ENCODE measurements at places on chromosomes 2 and 18.

GRCh38 chr2:37388074-37388473 lies 43.6 kb downstream of the QPCT start:
- DNase-seq, result no peak

- no peak for DNase-seq
Observed at GRCh38 chr2:225010804-225011203, 31.5 kb downstream of the DOCK10 start.

- DNase-seq, result no peak
Observed at GRCh38 chr2:138090330-138090729, 126.1 kb downstream of the HNMT start.

- no peak for DNase-seq
Observed at GRCh38 chr2:109507217-109507616, 106.5 kb downstream of the SEPTIN10 start.

GRCh38 chr18:51196118-51196810 lies 1.2 kb downstream of the MEX3C start:
- DNase-seq, result peak; percentile 50

DNA sequence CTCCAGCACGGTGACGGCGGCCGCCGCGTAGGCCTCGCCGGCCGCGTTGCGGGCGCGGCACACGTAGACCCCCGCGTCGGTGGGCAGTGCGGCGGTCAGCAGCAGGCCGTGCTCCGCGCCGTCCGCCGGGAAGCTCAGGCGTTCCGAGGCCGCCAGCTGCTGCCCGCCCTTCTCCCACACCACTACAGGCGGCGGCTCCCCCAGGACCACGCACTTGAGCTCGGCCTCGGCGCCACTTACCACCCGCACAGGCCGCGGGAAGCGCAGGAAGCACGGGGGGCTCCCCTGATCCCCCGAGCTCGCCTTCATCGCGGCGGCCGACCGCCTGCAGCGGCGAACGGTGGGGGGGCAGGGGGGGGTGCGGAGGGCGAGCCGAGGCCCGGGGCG lies 422 bp downstream of the OBSL1 start:
- DNase-seq, result no peak

GRCh38 chr18:69257861-69258458 lies 142.7 kb upstream of the DOK6 start:
- no peak for DNase-seq

DNA sequence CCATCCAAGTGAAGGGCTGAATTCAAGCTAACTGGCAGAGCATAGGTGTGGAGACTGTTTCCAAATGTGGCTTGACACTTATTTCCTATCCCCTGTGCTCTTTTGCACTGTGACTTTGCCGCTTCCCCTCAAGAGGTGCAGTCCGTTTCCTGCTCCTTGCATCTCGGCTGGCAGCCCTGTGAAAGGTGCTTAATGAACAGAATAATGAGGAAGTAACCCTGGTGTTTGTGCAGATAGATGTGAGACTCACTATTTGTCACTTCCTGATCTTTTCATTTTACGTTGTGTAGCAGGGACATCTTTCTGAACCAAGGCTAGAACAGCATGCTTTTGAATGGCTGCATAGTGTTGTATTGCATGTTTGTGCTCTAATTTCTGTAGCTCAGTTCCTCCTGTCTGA lies 60.8 kb downstream of the CEP192 start:
- no peak for DNase-seq

DNA sequence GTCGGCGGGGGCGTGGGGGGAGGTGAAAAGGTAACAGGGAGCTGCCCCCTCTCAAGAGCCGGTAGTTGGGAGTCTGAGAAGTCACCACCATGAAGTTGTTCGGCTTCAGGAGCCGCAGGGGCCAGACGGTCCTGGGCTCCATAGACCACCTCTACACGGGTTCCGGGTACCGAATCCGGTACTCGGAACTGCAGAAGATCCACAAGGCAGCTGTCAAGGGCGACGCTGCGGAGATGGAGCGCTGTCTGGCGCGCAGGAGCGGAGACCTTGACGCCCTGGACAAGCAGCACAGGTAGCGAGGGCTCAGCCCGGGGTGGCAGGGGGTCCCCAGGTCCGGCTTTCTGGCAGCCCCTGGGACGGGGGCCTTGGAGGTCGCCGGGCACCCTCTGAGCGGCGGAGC lies 47.1 kb upstream of the ZNF519 start:
- DNase-seq, result no peak

- no peak for DNase-seq
Observed at GRCh38 chr2:149994057-149994728, 406.6 kb upstream of the MMADHC start.

DNA sequence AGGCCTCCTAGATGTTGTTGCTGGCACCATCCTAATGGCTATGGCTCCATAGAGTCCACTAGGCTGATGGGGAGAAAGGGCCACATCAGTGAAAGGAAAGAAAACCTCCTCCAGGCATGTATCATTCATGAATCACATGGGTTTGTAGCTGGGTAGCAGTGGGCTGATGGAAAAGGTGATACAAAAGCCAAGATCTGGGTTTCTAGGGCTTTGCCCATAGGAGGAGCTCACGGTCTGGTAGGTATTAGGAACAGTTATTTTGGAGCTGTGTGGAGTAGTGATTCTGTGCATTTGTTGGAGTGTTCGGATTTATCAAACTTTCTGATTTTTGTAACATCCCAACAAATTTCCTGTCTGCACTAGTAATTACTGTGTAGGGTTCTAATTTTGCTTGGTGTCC lies 259.2 kb downstream of the SLC4A3 start:
- DNase-seq, result no peak

GRCh38 chr2:126866451-126866850 lies 32.2 kb upstream of the TEX51 start:
- no peak for DNase-seq

DNA sequence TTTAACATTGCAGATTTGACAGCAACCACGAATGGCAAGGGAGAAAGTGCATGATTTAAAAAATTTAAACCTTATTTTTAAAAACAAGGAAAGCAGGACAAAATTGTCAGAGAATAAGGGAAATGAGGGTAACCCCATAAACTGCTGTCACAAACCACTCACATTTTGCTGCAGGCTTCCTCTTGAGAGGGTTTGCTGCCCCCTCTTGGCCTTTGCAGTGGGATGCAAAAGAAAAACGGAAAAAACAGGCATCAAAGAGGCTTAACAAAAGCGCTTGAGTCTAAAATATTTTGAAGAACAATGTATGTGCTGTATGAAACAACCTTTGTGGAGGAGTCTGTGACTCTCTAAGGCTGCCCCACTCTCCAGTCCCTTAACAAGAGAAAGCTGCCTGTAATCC lies 91.6 kb downstream of the TMX3 start:
- no peak for DNase-seq

DNA sequence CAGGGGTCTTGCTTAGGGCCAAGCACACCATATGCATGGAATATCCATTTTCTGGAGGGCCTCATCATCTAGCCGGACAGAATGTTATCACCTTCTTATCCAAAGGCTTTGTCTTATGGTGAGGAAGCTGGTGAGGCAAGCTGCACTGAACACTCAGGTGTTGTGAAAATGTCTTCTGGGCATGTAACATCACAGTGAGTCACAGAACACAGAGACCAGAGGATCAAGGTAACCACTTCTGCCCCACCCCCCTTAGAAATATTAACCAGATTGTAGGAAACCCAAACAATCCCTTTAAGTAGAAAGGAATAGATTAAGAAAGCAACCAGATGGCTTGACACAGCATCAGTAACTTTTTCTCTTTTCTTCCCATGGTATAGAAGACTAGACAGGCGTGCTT lies 51.1 kb downstream of the MYO5B start:
- no peak for DNase-seq

DNA sequence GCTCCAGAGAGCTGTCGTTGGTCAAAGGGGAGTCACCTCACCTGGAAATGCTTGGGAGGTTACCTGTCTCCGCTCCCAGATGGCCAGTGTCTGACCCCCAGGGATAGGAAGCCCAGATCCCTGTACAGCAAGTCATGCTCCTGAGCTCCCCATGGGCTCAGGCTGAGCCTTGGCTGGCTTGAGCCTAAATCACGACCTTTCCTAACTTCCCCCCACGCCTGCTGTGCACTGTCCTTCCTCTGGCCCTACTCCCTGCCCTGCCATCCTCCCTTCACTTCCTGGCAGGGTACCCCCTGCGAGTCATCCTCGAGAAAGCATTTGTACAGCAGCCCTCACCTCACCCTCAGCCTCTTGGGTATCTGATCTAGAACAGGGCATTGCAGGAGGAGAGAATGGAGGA lies 9.2 kb upstream of the HDAC4 start:
- no peak for DNase-seq

- DNase-seq, result no peak
Observed at GRCh38 chr2:186457908-186458307, 28.2 kb upstream of the ZC3H15 start.

GRCh38 chr2:241958818-241959545 lies 89.5 kb downstream of the RTP5 start:
- DNase-seq, result no peak

GRCh38 chr2:190365499-190366204 lies 22.3 kb downstream of the INPP1 start:
- no peak for DNase-seq

GRCh38 chr18:63320123-63320974 lies 780 bp upstream of the BCL2 start:
- DNase-seq, result peak; percentile 23

- DNase-seq, result no peak
Observed at GRCh38 chr2:21836261-21836660, 712.5 kb downstream of the TDRD15 start.

DNA sequence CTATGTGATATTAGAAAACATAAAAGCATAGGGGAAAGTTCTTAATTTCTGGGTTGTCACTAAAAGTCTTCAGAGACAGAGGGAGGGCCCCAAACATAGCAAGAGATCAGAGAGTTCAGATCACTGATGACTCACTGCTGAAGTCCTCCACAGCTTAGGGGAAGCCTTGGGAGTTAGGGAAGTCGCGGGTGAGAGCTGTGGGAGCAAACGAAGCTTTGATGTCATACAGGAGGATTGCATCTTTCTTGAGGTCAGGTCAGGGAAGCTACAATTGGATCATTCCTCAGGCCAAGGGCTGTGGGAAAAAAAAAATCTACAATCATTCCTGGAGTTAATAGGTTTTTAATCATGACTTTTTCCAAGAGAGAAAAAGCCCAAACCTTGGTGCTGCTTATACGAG lies 96.2 kb downstream of the COPS8 start:
- no peak for DNase-seq

DNA sequence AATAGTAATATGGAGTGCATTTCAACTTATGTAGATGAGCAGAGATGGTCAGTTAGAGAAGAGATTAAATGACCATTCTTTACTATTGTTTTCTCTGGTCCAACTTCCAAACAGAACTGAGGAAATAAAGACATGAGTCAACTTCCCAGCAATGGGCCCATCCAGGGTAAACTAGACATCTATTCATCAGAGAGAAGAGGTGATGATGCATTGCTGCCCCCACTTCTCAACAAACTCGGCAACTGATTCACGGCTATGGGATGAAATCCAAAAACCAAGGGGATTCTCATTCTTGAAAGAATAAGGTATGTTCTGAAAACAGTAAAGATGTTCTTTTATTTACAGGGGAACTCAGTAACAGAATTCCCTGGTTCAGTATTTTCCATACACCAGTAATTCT lies 190.7 kb downstream of the RDH14 start:
- no peak for DNase-seq

GRCh38 chr2:140863713-140864112 lies 1267.1 kb downstream of the LRP1B start:
- DNase-seq, result no peak

DNA sequence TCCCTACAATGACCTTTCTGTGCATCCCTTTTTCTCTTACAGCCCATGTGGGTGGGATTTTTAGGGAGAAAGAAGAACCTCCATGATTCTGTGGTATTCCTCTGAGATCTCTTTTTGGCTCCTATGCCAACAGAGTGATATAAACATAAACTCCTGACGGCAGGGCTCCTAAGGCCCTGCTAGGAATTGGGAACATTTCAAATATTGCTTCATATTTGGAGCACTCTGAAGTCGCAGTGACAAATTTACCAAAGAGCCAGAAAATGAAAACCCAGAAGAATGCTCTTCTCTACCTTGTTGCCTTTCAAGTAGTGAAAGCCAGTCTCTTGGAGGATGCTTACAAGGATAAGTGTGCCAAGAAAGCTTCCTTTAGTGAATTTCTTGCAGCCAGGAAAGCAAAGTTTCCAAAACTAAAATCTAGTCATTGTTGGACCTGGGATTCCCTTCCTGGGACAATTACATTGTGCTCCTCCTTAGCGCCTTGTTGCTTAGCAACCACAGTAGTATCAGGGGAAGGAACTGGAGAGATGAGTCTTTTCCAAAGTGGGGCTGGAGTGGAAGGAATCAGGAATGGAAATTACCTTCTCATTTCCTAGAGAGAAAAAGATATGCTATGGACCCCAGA lies 7.3 kb upstream of the SETBP1 start:
- DNase-seq, result no peak

DNA sequence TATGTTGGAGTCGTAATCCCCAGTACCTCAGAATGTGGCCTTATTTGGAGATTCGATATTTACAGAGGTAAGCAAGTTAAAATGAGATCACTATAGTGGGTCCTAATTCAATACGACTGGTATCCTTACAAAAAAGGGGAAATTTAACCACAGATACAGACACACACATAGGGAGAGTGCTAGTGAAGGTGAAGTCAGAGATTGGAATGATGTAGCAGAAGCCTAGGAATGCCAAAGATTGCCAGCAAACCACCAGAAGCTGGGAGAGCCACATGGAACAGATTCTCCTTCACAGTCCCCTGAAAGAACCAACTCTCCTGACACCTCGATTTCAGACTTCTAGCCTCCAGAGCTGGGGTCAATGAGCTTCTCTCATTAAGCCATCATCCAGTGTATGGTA lies 17.7 kb upstream of the ACTR3 start:
- no peak for DNase-seq

DNA sequence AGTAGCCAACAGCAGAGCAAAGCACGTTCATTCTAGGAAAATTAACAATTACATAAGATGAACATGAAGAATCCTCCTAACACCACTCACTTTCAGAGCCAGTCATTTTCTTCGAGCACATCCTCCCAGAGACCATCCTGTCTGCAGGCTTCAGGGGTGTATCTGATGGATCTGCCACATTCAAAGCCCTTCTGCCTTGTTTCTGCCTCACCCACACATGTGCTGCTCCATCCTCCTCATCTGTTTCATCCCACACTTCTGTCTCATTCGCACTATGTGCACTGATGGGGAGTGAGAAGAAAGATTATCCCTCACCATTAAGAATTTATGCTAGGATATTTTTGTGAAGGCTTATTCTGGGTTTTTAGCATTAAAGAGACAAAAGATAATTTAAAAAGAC lies 287.9 kb upstream of the PKDCC start:
- DNase-seq, result no peak

DNA sequence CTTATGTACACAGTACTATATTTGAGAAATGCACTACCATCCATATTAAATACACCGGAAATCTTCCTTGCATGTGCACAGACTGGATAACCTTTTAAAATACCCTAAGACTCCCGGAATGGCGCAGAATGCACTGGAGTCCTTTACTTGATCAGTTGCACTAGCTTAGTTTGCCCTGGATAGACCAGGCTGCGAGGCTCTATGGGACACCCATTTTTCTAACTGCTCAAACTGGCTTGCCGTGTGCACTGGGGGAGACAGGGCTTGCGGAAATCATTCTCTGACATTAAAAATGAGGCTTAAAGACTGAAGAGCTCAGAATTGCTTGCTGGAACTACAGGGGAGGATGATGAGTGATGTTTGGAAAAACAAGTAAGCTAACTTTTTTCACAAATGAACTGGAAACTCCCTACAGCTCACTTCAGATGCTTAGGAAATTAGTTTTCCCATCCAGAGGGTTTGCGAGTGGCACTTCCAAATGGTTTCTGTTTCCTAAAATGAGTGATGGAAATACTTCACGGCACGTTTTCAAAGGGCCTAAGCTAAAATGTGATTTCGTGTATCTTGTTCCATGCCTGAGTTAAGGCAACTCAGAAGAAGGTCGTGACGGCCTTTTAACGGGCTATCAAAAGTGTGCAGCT lies 2.7 kb downstream of the NCK2 start:
- no peak for DNase-seq
